ENCODE measurements at places on chromosomes 13 and 19.

GRCh38 chr13:97448503-97449251 is 14.7 kb downstream of the RAP2A start:
- DNase-seq: no peak

DNA sequence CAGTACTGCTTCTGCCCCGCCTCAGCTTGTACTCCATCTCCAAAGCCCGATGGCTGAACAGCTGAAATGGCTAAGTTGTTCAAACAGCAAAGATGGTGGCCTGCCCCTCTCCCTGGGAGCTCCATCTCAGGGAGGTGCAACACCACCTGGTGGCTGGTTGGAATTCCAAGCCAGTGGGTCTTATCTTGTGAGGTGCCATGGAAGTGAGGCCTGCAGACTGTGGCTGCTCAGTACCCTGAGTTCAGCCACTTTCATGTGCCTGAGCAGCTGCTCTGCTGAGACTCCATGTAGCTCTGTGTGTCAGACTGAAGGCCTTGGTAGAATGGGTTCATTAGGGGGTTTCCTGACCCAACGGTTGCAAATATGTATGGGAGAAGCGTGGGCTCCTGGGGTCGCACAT is 67.3 kb upstream of the SPRY2 start:
- DNase-seq: no peak

GRCh38 chr19:15253061-15253460 is 20.8 kb upstream of the EPHX3 start:
- no peak for DNase-seq

GRCh38 chr13:54210397-54211049 is 1181.9 kb downstream of the OLFM4 start:
- no peak for DNase-seq

DNA sequence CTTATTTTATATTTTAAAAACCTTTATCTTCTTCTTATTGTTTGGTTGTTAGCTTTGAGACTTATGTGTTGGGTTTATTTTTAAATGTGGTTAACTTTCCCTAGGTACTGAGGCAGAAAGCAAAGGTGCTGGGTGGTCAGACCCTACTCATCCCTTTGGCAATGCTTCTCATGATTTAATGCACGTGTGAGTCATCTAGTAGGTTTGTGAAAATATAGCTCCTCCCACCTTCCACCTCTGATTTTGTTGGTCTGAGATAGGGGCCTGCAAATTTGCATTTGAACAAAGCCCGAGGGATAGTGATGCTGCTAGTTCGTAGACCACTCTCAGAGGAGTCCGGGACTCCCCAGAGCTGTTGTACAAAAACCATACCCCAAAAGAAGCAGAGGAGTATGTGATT is 771.3 kb upstream of the ARGLU1 start:
- no peak for DNase-seq

- peak; percentile 35 for DNase-seq
Measured at GRCh38 chr19:11931051-11931450, 6.1 kb downstream of the ZNF700 start.

DNA sequence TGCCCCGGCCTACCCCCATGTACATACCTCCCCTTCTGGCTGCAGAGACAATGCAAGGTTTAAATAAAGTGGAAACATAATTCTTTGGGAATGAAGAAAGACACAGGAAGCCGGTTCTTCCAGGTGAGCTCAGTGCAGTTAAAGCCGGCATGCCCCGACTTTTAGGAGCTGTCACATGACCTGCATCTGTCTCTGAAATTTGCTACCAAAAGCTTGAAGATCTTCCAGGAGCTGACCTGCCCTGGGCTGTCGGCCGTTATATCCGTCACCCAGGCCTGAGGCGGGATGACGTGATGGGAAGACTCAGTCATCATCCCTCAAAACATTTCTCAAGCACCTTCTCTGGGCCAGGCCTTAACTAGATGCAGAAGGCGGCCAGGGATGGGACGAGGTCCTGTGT is 10.3 kb downstream of the RAB8A start:
- no peak for DNase-seq

GRCh38 chr13:94154367-94154766 is 325.1 kb downstream of the DCT start:
- no peak for DNase-seq

- peak; percentile 59 for DNase-seq
Measured at GRCh38 chr19:29806098-29806866, 5.5 kb upstream of the CCNE1 start.

DNA sequence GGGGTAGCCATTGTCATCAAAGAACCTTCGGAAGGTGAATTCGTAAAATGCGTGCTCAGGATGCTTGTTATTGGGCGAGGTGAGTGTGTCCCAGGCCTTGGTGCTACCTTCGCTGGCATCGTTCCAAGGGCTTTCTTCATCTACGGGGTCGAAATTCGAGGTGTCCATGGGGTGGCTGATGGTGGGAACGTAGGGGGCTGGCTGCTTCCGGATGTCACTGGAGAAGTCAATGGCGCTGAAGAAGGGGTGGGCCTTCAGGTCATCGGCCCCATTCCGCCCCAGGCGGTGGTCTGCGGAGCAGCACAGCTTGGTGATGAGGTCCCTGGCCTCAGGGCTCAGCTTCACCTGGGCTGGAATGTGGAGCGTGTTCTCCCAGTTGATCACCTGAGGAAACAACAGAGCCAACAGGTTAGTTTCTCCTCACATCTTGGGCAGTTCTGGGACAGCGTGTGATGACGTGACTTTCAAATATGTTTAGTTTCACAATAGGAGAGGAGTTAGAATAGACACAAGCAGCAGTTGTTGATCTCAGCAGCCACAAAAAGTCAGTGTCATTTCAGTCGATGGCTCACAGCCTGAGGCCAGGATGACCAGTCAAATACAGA is 72.5 kb upstream of the XPO4 start:
- DNase-seq: no peak

DNA sequence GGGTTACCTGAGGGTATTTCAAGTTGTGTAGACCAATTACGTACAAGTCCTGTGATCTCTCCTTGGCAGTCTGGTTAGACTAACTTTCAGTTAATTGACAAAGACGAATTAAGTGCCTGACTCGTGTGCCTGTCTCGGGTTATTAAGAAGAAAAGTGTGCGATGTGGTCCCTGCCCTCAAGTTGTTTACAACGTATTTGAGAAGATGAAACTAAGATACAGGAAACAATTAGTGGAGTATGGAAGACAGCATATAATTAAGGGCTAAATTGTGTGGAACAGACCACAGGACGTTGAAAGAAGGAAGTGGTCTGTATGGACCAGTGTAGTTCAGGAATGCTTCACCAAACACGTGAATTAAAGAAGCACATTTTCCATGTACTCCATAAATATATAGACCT is 49.2 kb downstream of the KLF5 start:
- peak; percentile 43 for DNase-seq

- DNase-seq: no peak
Measured at GRCh38 chr19:2726160-2726855, 5.1 kb upstream of the DIRAS1 start.

DNA sequence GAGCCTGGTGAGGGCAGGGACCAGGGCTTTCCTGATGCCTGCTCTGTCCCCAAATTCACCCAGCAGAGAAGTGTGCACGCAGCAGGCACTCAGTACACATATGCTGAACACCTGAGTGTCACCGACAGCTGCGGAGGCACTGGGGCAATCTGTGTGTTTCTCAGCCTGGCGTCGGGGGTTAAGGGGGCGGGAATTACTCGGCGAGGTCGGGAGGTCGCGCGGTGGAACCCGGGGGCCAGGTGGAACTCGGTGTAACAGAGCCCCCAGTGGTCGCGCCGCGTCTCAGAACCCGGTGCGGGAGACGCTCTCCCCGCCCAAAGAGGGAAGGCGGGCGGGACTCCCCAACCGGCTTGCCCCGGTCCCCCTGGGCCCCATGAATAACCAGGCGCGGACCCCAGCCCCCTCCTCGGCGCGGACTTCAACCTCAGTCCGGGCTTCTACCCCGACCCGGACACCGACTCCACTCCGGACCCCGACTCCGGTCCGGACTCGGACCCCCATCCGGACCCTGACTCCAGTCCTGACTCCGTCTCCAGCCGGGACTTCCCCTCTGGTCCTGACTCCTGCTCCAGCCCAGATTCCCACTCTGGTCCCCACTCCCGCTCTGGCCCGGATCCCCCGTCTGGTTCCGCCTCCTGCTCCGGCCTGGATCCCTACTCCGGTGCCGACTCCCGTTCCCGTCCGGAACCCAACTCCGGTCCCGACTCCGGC is at the start of gene SELENOV:
Gene SELENOV (plus strand): TSS at position 300 of the 711 bp plus-strand sequence. CDS start 74 bp downstream, at position 374.
- DNase-seq: no peak

DNA sequence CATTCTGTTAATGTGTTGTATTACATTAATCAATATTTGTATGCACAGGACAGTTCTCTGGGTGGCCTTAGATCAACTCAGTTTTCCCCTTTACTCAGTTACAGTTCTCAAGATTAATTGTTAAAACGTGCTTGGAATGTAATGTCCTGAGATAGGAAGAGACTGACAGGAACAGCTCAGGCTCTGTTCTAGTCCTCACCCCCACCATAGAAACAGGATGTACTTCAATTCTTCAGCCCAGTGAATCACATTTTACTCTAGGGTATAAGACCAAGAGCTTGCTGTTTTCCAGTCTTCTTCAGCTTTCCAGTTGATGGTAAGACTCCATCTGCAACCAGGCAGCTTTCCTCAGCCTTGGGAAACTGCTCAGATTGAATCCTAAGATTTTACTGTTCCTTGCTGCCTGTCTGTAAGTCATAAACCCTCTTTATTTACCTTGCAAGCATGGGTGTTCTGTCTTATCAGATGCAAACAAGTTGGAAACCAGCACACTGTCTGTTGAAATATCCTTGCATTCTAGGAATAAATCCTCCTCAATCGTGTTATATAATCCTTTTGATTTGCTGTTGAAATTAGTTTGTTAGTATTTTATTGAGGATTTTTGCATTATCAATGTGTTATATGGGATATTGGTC is 836.9 kb upstream of the PCDH9 start:
- DNase-seq: no peak

DNA sequence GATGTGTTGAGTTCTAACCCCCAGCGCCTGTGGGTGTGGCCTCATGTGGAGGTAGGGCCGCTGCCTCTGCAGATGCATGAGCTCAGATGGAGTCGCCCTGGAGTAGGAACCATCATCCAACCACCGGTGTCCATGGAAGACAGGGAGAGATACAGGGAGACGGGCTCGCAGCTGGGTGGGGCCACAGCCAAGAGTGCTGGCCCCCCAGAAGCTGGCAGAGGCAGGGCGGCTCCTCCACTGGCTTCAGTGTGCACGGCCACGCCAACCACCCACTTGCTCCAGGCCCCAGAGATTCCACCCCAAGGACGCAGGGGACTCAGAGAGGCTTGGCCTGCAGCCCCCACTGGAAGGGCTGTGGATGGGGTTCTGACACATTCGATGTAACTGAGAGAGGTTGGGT is 5.4 kb upstream of the MCF2L start:
- no peak for DNase-seq

- DNase-seq: no peak
Measured at GRCh38 chr13:36431204-36432105, 840 bp upstream of the CCNA1 start.

DNA sequence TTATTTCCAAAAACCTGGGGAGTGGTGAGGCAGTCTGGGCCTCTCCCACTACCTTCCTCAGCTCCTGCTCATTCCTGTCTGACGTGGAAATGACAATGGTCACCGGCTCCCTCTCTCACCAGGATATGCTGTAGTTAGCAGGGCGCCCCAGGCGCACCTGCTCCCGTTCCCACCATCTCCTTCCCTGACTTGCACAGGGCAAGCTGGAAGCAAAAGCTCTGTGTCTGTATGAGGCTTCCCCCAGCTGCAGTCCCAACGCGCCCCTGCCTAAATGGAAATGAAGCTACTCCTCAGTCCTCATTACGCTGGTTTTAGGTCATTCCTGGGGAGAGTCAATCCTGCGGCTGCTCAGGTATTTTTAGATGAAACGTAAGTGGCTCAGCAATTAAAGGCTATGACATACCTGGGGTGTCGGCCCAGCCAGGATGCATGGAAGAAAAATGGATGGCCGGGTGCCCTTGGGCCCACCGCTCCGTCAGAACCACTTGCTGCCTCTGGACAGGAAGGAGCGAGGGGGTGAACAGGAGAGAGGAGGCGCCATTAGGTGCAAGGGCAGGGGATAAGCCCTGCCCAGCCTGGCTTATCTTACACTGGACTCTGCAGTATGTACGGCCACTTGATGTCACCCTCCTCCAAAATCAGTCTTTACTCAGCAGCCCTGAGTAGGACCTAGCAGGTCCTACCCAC is 32.4 kb downstream of the DHRS12 start:
- DNase-seq: no peak

GRCh38 chr13:75635101-75635827 is 866 bp upstream of the LMO7 start:
- no peak for DNase-seq

GRCh38 chr13:80668452-80668851 is 327.5 kb upstream of the SPRY2 start:
- no peak for DNase-seq

DNA sequence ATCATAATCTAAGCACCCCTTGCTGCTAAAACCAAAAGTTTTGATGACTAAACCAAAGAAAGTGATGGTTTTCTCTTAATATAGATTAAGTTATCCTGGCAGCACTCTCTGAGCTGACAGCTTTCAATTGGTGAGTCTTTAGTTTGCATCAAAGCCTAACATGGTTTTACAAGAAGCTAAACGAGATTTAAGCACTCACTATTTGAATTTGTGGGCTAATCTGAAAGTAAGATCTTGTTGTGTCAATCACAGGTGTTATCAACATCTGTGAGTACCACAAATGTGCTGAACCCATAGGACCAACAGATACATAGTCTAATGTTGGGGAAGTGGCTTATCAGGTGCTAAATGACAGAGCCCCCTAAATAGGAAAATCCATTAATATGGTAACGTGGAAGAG is 223.9 kb downstream of the LHFPL6 start:
- DNase-seq: no peak

DNA sequence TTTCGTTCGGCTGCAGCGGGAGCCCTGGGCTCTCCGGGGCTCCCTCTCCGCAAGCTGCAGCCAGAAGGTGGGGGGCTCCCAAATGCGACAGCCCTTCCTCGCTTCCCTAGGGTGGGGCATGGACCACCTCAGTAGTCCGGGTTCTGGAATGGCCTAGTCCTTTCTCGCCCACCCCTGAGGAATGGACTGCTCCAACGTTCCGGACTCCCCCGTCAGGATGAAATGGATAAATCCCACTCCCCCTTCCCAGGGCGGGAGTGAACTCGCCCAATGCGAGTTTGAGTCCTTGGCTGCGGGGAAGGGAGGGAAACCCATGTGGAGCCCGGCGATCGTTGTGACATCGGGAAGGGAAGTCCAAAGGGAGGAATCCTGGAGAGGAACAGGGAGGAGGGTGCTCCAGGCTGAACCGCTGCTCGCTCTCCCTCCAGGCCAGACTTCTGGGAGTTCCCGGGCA is 5.5 kb downstream of the HRC start:
- DNase-seq: peak; percentile 74

DNA sequence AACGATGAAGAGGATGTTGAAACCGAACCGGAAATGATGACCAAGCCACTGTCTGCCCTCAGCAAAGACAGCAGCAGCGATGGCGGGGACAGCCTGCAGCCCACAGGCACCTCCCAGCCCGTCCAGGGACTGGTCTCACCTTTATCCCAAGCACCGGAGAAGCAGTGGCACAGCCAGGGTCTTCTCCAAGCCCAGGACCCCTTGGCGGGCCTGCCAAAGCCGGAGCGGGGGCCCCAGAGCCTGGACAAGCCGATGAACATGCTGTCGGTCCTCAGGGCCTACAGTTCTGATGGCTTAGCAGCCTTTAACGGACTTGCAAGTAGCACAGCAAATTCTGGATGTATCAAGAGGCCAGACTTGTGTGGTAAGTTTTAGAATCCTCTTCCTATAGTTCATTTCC is 177.0 kb downstream of the ZNF536 start:
- no peak for DNase-seq

Measured in MV-4-11 (cell line).